ENCODE measurements at places on chromosomes 11 and 22. TPM values are rescaled to one million over a fixed set of nuclear protein-coding genes. Genes with fewer than 3 reads are reported as not detected.

Gene ARHGAP8
- total RNA-seq, result 10.3 TPM

Gene SLC37A4
- total RNA-seq, result 12.8 TPM

Gene TMPRSS13
- total RNA-seq, result 6.8 TPM

Gene SLC5A12
- total RNA-seq, result 0.34 TPM

Gene SYT8
- 10.0 TPM for total RNA-seq

Gene OR2D2
- total RNA-seq, result under 0.01 TPM

Gene CLP1
- total RNA-seq, result 24.9 TPM

Gene PVALB
- total RNA-seq, result not detected

Gene TRIM29
- total RNA-seq, result 1,029 TPM

Measured in nasal cavity respiratory epithelium epithelial cell of viscerocranial mucosa (primary cell).